ENCODE measurements at places on chromosomes 11 and 22.

GRCh38 chr11:118200497-118200896 is 24.1 kb upstream of the SCN2B start:
- DNase-seq = no peak

DNA sequence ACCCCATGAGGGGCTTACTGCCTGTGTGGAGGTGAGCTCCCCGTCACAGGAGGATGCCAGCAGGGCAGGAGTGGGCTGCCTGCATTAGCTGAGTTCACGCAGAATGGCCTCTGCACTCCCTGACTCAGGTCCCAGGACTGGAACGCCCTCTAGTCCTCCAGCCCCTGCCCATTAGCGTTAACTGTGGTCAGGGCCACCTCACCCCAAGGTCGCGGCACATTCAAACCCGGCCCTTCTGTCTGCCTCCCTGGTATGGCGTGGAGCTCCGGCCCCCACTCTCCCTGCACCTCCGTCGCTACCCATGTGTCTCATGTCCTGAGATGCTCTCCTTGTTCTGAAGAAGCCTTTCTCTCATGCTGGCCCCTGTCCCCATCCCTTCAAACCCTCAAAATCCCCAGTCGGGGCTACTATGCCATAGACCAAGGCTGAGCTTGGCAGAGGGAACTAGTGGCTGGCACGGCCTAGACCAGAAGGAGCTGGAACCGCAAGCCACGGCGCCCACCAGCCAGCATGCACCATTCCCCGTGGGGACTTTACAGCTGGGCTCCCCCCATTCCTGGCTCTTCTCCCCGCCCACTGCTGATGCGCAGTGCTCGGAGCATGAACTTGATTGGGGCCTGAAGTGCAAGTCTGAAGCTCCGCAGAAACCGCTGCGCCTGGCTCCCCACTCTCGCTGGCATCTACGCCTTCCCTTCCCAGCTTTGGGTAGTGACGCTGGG is 79.5 kb upstream of the RTL6 start:
- DNase-seq = no peak

GRCh38 chr11:69642913-69643632 is 2.1 kb downstream of the CCND1 start:
- peak; percentile 63 for DNase-seq

DNA sequence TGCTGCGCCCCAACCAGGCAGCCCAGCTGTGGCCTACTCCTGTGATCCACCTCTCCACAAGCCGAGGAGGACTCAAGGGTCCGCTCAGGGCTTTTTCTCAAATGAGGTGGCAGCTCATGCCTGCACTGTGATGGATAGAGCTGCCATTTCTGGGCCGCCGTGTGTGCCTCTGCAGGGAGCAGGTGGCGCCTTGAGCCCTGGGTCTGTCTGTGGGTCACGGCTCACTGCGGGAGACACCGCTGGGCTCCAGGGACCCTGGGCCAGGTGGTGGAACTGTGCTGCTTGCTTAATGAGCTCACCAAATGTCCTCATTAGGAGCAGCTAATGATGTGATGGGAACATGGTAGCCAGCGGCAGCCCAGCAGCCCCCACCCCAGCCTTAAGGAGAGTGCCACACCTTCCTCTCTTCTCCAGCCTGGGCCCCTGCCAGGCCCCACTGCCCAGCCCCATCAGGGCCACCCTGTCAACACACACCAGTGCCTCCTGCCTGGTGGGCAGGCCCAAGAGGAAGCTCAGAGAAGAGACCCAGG is 50.8 kb downstream of the DHCR7 start:
- DNase-seq = no peak

- no peak for DNase-seq
Measured at GRCh38 chr11:117841551-117842031, 17.0 kb upstream of the FXYD2 start.

DNA sequence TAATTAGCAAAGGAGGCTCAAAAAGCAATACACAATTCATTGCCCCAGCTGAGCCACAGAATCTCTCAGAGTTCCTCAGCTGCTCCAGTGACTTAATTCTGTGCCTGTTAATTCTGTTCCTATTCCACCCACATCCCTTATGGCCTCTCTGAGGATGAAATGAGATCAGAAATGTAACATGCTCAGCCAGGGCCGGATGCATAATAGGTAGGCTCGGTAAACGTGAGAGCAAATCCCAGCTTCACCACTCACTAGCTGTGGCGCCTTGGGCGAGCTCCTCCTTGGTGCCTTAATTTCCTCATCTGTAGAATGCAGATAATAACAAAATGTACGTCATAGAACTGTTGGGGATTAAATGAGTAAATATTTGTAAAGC is 42.8 kb upstream of the DKK3 start:
- DNase-seq = no peak

- no peak for DNase-seq
Measured at GRCh38 chr22:22168190-22168940, 76.2 kb upstream of the VPREB1 start.

GRCh38 chr11:116808262-116809175 is 14.6 kb downstream of the APOA4 start:
- DNase-seq = no peak

DNA sequence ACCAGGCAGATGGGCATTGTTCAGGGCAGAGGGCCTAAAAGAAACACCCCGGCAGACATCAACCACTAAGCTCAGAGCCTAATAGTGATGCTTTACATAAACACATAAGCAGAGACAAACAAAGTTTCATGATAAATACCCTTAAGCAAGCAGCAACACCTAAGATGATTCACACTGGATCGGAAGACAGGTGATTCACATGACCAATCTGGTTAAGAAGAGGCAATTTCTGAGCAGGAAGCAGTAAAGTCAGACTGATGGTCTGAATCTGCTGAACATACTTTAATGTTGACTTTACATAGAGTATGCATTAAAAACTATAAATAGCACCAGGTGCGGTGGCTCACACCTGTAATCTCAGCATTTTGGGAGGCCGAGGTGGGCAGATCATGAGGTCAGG is 56.1 kb downstream of the SYN3 start:
- DNase-seq = no peak

GRCh38 chr11:44464741-44465140 is 100.7 kb upstream of the CD82 start:
- DNase-seq = no peak

- no peak for DNase-seq
Measured at GRCh38 chr11:76339221-76339620, 41.7 kb downstream of the THAP12 start.

- DNase-seq = no peak
Measured at GRCh38 chr11:17522655-17523054, 21.6 kb downstream of the USH1C start.

GRCh38 chr11:79150966-79151365 is 289.9 kb downstream of the TENM4 start:
- DNase-seq = no peak

- DNase-seq = peak; percentile 49
Measured at GRCh38 chr11:15101072-15101709, 13.5 kb upstream of the INSC start.

DNA sequence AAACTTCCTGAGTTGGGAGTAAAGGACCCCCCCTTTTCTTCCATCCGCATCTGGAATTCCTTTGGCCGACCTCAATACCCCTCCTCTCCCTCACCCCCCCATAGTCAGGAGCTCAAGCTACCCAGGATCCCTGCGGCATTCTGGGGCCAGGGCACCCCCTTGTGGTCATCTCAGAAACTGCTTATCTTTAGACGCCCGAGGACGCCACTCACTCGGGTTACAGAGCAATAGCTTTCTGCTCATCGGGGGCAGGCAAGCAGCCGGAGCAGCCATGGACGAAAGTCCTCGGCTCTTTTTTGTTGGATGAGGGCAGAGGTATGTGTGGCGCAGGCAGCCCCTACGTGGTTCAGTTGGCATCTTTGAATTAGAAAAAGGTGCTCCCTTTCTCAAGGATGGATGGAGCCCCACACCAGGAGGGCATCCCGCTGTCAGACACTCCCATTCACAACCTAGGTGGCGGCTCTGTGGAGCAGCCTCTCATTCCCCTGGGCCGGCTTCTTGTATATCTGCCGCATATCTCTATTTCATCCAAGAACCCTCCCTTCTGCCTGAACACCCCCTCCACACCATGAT is 2.3 kb downstream of the C1QTNF5 start:
- no peak for DNase-seq

- no peak for DNase-seq
Measured at GRCh38 chr11:111438168-111438567, 59.1 kb upstream of the POU2AF1 start.

DNA sequence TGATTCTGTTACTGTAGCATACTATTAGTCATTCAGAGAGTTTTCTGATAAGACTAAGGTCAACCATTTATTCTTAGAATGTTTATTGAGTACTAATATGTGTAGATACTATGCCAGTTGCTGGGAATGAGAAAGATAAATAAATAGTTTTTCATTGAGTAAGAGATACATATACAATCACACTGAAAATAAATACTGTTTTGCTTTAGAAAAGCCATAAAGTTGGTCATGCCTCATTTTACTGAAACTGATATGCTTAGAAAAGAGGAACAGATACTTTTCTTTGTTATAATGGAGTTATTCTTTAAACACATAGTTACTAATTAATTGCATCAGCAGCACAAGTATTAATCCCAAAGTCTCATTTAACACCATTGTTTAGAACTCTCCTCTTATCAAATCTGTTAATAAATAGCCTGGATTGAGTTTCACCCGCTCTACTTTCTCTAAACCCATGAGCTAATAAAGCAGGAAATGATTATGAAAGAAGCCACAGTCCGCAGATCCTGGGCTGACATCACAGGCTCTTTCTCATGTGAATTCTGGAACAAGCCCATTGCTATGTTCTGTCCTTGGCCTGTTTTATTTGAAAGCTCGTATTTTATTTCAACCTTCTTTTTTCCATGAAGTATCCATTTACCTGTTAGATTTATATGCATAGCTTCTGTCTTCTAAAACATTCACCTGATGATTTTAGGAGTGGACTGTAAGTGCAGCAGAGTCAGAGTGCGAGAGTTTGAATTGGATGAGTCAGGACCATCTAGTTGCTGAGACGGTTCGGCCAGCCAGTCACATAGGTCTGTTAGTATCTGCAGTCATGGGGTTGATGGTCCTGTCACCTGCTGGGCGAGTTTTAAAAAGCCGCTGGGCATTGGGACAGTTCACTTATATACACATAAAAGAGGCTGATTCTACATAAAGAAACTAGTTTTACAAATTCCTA is 35.5 kb downstream of the PIWIL4 start:
- peak; percentile 1 for DNase-seq

DNA sequence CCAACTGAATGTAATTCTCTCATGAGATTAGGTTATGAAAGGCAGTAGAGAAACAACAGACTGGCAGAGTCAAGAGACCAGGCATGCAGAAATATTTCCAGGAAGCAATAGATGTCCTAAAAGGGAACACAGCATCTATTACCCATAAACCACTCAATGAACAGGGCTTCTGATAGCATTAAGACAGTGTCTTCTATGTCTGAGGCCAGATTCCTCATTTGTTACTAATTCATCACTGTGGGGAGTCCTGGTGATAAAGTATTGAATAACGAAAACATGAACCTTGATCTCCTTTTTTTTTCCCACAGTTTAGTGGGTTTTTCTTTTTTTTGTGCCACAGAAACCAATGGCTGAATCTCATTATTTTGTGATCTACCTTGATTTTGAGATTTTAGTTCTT is 339.0 kb downstream of the METTL15 start:
- no peak for DNase-seq

DNA sequence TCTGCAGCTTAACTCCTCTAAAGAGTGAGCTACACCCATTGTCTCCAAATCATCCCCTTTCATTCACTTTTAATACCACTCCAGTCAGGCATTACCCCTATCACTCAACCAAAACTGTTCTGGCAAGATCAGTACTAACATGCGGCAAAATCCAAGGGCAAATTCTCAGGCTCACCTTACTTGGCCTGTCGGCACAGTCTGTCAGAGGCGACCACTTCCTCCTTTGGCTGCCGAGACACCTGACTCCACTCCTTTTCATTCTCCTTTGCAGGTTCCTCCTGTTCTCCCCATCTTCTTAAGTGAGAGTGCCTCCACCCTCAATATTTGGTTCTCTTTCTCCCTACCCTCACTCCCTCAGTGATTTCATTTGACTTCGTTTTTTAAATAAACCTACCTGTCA is 4.2 kb downstream of the C11orf91 start:
- no peak for DNase-seq

DNA sequence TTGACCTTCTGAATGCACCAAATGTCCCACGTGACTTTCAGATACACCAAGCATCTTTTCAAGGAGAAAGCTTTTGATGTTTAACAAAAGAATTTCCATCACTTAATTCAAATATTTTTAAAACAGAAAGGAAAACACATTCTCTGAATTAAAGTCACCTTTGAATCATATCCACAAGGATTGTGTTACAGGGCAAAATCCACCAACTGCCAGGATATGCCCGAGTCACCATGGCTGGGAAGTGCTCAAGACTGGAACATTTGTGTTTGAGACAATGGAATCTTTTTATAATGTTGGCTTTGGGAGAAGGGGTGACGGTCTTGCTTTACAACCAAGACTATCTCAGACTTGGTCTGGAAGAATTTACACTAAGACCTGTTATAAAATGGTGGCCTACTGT is 40.8 kb downstream of the BID start:
- DNase-seq = no peak

- DNase-seq = no peak
Measured at GRCh38 chr11:103532133-103532788, 423.0 kb downstream of the DYNC2H1 start.

GRCh38 chr11:67489203-67489884 is 6.5 kb downstream of the AIP start:
- DNase-seq = no peak

- no peak for DNase-seq
Measured at GRCh38 chr11:94449029-94449428, 44.6 kb downstream of the MRE11 start.

- DNase-seq = no peak
Measured at GRCh38 chr11:6616596-6617250, 2.5 kb downstream of the TPP1 start.

- no peak for DNase-seq
Measured at GRCh38 chr11:77183431-77183984, 55.5 kb downstream of the MYO7A start.

- DNase-seq = no peak
Measured at GRCh38 chr11:46099963-46100316, 21.3 kb downstream of the PHF21A start.

- no peak for DNase-seq
Measured at GRCh38 chr11:28049338-28050216, 58.4 kb downstream of the KIF18A start.

DNA sequence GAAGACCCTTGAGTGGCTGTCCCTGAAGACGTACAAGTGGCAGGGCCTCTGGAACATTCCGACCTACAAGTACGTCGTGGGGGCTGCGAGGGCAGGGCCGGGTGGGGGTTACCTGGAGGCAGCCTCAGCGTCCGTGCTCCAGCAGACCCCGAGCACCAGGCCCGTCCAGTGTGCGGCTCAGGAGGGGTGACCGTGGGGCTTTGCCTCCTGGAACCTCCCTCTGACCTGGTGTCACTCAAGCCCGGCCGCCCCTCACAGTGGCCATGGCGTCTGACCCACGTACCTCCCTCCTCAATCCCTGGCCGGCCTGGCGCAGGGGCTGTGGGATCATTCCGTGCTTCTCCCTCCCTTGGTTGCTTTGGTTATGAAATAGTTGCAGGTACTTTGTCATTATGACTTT is 18.5 kb downstream of the RNH1 start:
- no peak for DNase-seq

DNA sequence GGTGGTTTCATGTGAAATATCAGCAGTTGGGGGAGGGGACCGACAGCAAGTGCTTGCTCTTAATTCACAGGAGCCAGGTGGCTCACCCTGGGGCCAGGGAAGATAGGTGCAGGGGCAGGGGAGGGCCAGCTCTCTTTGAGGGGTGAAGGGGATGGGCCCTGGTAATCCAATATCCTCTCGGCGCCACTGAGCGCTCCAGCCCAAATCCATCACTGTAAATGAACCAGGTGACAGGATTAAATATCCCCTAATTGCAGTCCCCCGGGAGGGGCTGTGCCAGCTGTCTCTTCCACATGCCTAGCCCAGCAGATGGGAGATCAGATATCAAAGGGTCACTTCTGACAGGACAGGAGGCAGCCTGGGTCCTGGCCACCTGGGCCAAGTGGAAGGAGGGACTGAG is 531.8 kb upstream of the CADM1 start:
- no peak for DNase-seq

Data from stimulated activated CD4-positive, alpha-beta T cell treated with anti-CD3 and anti-CD28 coated beads, Interleukin-12 subunit alpha, Interleukin-12 subunit beta, amount 100 ng/mL, for 24 hours (primary cell).